ENCODE measurements at places on chromosomes 16 and 17. TPM values are rescaled to one million over a fixed set of nuclear protein-coding genes. Genes with fewer than 3 reads are reported as not detected.
A peak's percentile ranks its signal among the peaks of the same experiment; 100 is the strongest.

Gene TMEM238L
- total RNA-seq, result not detected

Gene SYT17
- 4.4 TPM for total RNA-seq

Gene CLCN7
- total RNA-seq, result 62.5 TPM

Gene TBC1D3E
- not detected for total RNA-seq

- DNase-seq, result peak; percentile 18
Observed at GRCh38 chr17:81302861-81303333, 7.8 kb upstream of the SLC38A10 start.

GRCh38 chr17:59754552-59754951 is 47.1 kb downstream of the VMP1 start:
- DNase-seq, result peak; percentile 96

GRCh38 chr17:58956997-58957724 is 149.5 kb downstream of the TRIM37 start:
- peak; percentile 51 for DNase-seq

- no peak for DNase-seq
Observed at GRCh38 chr17:8117367-8117979, 841 bp downstream of the ALOXE3 start.

DNA sequence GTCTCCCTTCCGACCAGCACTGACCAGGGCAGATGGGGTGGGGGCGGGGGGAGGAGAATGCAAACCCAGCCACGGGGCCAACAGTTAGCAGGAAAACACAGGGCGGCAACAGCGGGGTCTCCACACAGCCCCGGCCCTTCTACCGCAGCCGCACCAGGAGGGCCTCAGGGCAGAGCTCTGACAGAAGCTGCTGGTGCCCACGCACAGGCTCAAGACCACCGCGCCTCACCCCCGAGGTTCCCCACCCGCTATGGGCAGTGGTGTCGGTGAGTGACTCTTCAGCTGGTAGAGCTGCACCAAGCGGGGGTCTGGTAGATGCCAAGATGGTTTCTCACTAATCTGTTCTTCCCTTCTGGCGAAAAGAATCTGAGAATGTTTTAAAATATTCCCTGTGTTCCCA is 16.1 kb downstream of the HAGH start:
- no peak for DNase-seq
